Left lobe of liver (tissue), 2 donors: ENCODE measurements at places on chromosomes 16 and 17. TPM values are rescaled to one million over a fixed set of nuclear protein-coding genes. Genes with fewer than 3 reads are reported as not detected.

DNA sequence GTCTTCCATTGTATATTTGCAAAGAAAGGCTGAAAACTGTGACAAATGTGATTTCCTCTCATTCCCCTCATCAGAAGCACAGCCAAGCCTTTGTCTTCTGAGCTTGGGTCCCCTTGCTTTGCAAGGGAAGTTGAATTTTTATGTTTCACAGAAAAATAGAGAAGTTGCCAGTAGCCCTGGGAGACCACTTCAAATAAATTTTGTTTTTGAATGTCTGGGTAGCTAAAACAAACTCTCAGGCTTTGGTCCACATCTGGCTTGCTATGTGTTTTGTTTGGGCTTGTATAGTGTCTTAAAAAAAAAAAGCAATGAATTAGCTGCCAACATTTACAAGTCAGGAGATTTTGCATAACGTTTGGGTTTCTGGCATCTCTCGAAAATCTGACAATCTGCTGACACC lies 24.1 kb downstream of the PIK3R6 start:
- no peak for DNase-seq

DNA sequence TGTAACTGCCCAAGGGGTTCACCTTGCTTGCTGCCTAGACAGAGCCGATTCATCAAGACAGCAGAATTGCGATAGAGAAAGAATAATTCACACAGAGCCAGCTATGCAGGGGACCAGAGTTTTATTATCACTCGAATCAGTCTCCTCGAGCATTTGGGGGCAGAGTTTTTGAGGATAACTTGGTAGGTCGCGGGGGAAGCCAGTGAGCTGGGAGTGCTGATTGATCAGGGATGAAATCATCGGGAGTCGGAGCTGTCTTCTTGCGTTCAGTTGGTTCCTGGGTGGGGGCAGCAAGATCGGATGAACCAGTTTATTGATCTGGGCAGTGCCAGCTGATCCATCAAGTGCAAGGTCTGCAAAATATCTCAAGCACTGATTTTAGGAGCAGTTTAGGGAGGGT lies 9.1 kb downstream of the ITGAM start:
- no peak for DNase-seq

- DNase-seq, result no peak
Measured at GRCh38 chr16:1428511-1428910, 2.4 kb upstream of the PERCC1 start.

Gene CUEDC1
- 8.1 TPM for total RNA-seq

- no peak for DNase-seq
Measured at GRCh38 chr17:17518951-17519350, 22.8 kb upstream of the RASD1 start.

DNA sequence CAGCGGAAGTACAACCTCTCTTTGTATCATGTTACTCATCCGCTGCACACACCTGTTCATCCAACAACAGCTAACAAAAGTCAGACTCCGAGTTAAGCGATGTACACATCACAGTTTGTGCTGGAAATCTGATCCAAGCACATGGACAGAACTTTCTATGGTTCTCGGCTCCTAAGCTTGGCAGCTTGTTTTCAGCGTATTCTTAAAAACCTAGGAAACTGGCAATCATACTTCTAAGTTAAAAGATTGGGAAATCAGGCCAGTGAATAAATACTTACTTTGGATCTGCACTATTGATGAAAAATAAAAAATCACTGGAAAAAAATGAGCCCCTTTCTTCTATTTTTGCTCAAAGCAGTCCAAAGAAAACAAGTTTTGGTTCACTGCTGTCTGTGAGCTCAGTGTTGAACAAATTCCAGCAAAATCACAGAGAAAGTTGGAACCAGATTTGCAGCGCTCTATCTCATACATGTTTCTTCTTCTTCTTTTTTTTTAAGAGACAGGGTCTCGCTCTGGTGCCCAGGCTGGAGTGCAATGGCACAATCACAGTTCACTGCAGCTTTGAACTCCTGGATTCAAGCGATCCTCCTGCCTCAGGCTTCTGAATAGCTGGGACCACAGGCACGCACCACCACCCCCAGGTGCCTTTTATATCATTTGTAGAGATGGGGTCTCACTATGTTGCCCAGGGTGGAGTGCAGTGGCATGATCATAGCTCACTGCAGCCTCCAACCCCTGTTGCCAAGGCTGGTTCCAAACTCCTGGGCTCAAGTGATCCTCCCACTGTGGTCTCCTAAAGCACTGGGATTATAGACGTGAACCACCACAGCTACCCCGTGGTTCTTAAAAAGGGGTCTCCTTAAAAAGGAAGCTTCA lies 71.6 kb upstream of the CREBBP start:
- DNase-seq, result no peak

GRCh38 chr16:4016658-4017057 lies 99.6 kb downstream of the ADCY9 start:
- no peak for DNase-seq

Gene CD300H
- not detected for total RNA-seq

DNA sequence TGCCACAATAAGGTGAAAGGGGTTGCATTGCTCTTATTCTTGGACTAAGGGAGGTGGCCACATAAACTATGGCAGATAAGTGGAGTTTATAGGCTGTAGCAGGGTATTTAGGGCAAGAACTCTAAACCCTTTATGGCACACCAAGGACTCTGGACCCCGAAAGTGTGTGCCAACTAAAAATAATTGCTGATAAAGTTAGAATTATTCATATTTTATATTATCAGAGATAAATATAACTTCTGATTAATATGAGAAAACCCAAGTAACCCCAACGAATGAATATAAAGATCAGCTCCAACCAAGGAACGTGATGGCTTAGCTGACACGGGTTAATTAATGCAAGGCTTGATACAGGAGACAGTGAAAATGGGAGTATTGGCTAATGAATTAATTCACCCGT lies 8.8 kb upstream of the SDR42E1 start:
- DNase-seq, result no peak

- DNase-seq, result no peak
Measured at GRCh38 chr17:13646411-13646810, 44.7 kb upstream of the HS3ST3A1 start.

DNA sequence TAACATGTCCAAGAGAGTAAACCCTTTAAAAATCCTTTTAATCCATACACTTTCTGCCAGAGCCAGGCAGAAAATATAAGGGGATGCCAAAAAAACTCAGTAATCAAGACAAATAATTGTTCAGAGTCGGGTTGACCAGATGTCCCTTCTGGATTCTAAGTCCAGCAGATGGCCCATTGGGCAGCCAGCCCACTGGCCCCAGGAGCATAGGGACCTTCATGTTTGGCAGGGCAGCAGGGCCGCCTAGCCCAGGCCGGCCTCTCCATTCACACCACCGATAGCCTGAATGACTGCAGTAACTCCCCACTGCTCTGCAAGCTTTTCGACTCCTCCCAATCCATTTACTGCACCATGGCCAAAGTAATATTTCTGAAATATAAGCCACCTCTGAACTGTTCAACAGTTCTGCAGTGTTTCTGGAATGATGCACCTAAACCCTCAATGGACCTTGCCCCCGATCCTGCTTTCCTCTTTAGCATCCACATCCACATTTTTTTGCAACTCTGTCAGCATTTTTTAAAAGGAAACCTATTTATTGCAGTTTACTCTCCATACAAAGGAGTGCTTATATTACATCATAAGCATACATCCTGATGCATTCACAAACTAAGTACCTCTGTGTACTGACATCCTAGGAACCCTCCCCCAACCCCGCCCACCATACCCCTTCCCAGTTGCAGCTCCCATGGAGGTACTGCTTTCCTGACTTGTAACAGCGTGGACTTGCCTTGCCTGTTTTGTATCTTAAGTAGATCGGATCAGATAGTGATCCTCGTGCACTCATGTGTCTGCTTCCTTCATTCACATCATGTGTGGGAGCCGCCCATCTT lies 46.4 kb downstream of the LDHD start:
- DNase-seq, result peak; percentile 94

GRCh38 chr17:38918916-38919315 lies 6.5 kb upstream of the LASP1NB start:
- no peak for DNase-seq

DNA sequence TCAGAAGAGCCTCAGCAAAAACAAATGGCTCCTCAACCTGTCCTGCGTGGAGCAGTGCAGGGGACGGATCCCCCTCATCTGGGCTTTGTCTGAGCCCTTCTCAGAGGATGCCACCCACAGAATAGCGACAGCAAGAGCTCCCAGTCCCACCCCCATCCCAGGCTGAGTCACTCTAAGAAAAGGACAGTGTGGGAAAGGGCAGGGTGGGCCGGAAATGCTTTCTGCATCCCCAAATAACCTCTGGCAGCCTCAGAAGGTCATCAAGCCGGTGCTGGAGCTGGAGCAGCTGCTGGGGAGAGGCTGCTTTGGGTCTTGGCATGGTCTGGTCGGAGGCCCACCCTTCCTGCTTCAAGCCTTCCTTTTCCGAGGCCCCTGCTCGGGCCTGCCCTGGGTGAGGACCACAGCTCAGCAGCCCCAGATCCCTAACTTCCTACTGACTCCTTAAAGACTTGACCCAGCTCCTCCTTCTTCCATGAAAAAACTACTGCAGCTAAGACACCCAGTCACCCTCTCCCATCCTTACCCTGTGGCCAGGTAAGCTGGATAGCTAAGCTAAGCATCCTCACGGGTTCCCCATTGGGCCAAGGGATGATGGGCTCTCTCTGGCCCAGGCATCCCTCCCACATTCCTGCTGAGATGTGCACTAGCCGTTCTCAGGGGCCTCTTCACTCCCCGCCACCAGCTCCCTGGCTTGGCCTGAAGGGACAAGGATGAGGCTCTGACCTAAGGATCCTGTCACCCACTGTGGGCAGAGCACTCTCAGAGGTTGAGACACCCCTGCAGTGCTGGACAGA lies 8.7 kb downstream of the SLC12A4 start:
- DNase-seq, result no peak

GRCh38 chr17:1033503-1033902 lies 36.6 kb downstream of the TIMM22 start:
- DNase-seq, result no peak

Gene SLC47A1
- 101 TPM for total RNA-seq

Gene XAF1
- 27.2 TPM for total RNA-seq

Gene CA4
- 0.53 TPM for total RNA-seq

Gene CDRT15L2
- total RNA-seq, result not detected

DNA sequence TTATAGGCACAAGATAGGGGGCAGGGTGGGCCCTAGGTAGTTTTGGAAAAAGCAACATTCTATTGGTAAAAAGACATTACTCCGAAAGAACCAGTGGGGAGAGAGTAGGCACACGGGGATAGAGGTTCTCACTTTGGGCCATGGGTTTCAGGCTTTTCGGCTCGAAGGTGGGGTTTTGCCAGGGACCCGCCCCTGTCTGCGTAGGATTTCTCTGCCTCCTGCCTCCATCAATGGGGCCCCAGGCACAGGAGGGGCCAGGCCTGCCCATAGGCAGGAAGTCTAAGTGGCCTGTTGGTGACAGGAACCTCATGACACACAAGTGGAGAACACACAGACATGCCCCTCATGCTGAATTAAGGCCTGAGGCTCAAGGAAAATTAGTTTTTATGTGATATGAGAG lies 57.5 kb downstream of the RNF213 start:
- DNase-seq, result no peak

GRCh38 chr16:74146643-74147042 lies 150.0 kb upstream of the PSMD7 start:
- no peak for DNase-seq

DNA sequence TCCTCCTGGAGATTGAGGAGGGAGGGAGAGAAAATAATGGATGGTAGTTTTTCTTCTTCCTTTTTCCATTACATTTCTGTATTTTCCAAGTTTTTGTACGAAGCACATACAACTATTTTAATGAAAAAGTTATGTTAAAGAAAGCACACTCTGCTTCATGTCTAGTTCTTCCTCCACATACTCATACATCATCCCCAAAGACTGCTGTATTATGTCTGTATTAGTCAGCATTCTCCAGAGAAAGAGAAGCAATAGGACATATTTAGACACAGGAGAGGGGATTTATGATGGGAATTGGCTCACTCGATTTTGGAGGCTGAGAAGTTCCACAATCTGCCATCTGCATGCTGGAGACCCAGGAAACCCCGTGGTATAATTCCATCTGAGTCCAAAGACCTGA lies 10.1 kb upstream of the ACSM2A start:
- no peak for DNase-seq

DNA sequence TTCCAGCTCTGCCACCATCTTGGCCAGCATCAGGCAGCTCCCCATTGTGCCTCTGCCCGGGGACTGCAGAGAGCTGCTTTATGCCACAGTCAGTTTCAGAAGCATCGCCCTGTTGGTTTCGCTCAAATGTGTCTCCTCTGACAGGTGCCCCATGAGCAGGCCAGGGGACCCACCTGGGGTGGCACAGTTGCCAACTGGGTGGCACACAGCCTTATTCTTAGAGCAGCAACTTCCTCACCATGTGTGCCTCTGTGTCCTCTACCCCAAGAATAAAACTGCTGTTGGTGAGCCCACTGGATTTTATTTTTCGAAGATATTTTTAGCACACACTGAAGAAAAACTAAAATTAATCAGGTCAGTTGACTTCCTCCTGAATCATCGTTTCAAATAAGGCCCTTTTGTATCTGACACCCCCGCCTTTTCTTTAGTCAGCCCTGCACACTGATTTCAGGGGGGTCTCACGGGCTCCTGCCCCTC lies 44.9 kb upstream of the CACNG5 start:
- no peak for DNase-seq

DNA sequence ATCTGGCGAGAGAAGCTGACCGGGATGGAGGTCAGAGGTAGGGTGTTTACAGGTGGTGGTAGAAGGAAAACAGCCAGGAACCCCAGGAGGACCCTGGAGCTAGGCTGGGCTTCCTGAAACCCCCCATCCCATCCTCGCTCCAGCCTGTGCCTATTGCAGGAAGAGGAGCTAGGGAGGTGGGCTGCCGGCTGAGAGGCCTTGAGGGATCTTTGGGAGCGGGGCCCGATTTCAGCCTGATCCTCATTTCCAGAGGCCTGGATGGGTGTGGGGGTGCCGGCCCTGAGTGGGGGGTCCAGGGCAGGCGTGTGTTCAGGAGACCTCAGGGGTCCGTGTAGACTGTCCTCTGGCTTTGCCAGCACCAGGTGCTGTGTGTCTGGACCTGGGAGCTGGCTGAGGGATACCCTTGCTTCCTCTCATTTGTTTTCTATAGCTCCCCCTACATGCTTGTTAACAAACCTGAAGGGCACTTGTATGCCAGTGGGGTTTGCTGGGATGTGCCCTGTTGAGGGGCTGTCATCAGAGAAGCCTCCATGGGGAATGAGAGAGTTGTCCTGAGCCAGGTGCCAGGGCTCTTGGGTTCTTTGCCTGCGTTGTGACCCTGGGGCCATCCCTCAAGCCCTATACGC lies 18.9 kb upstream of the RAP1GAP2 start:
- no peak for DNase-seq

- no peak for DNase-seq
Measured at GRCh38 chr16:2928796-2929195, 17.1 kb downstream of the FLYWCH1 start.

Gene FNDC8
- total RNA-seq, result not detected

DNA sequence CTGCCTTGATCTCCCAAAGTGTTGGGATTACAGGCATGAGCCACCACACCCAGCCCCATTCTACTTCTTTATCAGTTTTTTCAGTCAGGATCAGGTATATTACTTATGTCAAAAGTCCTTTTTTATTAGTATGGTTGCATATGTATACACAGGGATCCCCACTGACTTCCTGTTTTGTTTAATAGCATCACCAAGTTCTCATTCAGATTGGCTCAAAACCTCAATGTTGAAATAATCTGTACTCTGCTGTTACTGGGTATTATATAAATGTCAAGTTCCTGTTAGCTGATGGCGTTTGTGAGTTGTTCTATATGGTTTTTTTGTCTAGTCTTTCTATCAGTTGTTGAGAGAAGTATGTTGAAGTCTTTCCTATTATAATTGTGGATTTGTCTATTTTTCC lies 168.5 kb downstream of the BCAS3 start:
- no peak for DNase-seq

Gene FSCN2
- 0.18 TPM for total RNA-seq

Gene AATK
- total RNA-seq, result 0.70 TPM
